Right hindlimb (tissue), 1 donor: ENCODE measurements at places on chromosomes 4 and X.

GRCh38 chr4:108054025-108054638, 64.4 kb downstream of the HADH start:
- DNase-seq: no peak

DNA sequence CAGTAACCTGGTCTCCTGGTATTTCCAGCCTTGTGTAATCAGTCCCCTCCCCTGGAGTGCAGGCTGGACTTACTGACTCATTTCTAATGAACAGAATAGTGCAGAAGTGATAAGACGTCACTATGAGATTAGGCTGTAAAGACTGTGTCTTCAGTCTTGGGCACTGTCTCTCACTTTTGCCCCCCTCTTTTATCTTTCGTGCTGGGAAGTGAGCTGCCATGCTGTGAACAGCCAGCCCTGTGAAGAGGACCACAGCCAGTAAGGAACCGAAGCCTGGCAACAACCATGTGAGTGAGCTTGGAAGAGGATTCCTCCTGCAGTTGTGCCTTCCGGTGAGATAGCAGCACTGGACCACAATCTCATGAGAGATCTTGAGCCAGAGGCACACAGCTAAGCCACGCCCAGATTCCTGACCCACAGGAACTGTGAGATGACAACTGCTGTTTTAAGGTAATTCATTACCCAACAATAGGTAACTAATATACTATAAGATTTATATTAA, 67.5 kb upstream of the GPR34 start:
- DNase-seq: no peak

- DNase-seq: no peak
Observed at GRCh38 chr4:13933191-13933590, 305.7 kb upstream of the BOD1L1 start.

- no peak for DNase-seq
Observed at GRCh38 chr4:127967141-127967775, 2.1 kb downstream of the ABHD18 start.

DNA sequence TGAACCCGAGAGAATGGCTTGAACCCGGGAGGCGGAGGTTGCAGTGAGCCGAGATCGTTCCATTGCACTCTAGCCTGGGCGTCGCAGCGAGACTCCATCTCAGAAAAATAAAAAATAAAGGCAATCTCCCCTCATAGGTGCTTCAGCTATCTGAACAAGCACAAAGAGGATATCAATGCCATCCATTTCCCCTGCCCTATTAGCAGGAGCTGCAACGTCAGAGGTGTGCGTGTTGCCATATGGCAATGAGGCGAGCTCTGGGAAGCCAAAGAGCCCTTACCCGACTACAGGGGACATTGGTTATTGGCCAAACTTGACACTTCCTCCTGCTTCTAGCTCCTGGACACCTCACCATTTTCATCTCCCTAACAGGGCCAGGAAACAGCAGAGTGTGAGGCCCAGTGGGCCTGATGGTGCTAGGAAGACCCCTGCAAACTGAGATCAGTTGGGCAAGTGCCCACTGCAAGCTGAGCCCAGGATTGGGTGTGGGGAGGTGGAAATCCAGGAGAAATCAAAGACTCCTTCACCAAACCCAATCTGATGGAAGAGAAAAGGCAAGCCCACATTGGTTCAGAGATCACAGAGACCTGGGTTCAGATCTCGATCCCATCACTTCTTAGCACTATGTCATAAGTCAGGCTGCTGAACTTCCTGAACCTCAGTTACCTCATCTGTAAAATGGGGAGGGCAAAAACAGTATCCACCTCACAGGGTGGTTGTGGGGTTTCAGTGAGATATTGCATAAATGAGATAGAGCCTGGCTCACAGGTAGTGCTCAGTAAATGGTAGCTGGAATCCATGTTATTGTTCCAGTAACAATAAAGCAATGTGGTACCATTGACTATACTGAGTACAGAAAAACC, 21.2 kb downstream of the SLC25A5 start:
- no peak for DNase-seq

DNA sequence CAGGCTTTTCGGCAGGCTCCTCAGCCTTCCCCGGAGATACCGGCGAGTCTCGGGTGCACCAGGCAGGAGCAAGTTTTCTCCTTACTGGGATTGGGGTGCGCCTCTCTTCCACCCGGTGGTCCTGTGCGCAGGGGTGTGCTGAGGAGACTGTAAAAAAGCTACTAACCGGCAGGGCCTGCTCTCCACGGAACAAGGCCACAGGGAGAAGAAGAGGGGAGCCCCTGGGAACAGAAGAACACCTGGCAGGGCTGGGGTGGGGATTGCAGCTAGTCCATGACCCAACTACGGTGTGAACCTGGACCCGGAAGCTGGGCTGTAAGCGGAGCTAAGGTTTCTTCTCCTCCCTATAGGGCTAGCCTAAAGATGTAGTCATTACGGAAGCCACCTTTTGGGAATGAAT, 17.7 kb upstream of the ZIC3 start:
- DNase-seq: no peak
